ENCODE measurements at places on chromosomes 1 and 21.

DNA sequence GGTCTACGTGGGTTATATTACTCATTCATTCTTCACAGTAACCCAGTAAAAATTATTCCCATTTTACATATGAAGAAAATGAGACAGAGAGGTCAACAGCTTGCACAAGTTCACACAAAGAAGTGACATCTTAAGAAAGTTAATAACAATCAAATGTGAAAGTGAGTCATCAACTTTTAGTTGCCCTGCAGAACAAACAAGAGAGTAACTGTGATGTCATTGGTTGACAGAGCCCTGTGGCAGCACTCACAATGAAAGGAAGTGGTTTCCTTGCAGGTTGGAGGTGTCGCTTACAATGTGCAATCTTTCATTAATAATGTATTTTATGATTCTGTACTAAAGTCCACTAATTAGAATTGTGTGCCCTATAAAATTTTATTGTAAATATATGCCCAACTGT, 369.6 kb downstream of the RYR2 start:
- DNase-seq, result no peak

DNA sequence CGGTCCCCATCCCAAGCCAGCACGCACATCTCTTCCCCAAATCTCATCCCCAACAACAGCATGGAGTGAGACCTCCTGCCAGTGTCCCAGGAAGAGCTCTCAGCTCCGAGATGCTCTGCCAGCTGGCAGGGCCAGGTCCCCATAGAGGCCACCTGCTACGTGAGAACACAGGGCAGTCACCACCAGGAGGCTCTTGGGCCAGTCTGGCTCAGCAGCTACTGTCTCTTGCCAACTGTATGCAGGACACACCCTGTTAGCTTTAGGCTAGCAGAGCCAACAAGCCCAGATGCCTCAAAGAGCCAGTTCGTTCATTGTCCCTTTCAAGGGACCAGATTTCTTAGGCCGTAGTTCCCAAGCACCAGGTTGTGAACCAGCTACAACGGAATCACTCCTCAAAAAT, 36.9 kb downstream of the FBXO2 start:
- DNase-seq, result no peak

DNA sequence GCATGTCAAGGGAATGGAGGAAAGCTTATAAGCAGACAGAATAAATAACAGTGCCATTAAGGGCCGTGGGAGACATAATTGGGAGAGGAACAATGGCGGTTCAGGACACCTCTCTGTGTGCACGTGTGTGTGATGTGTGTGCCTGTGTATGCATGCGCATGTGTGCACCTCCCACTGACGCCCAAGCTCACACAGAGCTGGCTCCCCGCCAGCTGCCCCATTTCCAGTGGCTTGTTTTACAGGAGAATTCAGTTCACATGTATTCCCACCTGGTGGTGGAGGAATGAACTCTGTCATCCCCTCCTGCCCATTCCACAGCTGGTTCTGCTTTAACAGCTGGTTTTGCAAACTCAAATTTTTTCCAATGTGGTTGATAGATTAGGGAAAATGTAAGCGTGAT, 262.2 kb downstream of the AJAP1 start:
- DNase-seq, result no peak

GRCh38 chr1:104804147-104804546, 1054.4 kb downstream of the AMY1C start:
- no peak for DNase-seq

DNA sequence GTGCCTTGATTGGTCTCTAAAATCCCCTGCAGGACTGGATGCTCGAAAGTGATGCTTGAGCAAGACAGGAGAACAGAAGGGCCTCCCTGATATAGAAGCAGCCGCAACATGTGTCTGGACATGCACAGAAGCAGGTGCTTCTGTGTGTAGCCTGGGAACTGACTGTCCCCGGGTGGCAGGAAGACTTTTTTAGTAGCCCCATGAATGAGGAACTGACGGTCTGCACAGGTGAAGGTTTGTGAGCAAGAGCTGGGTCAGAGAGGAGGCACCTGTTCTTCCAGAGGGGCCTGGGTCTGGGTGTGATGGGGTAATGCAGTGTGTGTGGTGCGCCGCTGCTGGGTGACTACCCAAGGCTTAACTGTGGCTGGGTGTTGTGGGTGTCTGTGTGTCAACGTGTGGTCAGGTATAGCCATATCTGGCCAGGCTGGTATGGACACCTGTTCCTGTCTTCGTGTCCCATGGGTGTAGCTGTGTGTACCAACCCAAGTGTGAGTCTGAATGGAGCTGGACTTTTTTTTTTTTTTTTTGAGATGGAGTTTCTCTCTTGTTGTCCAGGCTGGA, 39.1 kb upstream of the FOXO6 start:
- DNase-seq, result no peak

Measured in stimulated activated CD8-positive, alpha-beta memory T cell treated with anti-CD3 and anti-CD28 coated beads, Interleukin-15, amount 100 ng/mL, for 24 hours (primary cell).